ENCODE measurements at places on chromosomes 6 and 20. TPM values are rescaled to one million over a fixed set of nuclear protein-coding genes. Genes with fewer than 3 reads are reported as not detected.

The CBLN4 gene
- total RNA-seq: not detected

The ACAT2 gene
- 39.1 TPM for total RNA-seq

DNA sequence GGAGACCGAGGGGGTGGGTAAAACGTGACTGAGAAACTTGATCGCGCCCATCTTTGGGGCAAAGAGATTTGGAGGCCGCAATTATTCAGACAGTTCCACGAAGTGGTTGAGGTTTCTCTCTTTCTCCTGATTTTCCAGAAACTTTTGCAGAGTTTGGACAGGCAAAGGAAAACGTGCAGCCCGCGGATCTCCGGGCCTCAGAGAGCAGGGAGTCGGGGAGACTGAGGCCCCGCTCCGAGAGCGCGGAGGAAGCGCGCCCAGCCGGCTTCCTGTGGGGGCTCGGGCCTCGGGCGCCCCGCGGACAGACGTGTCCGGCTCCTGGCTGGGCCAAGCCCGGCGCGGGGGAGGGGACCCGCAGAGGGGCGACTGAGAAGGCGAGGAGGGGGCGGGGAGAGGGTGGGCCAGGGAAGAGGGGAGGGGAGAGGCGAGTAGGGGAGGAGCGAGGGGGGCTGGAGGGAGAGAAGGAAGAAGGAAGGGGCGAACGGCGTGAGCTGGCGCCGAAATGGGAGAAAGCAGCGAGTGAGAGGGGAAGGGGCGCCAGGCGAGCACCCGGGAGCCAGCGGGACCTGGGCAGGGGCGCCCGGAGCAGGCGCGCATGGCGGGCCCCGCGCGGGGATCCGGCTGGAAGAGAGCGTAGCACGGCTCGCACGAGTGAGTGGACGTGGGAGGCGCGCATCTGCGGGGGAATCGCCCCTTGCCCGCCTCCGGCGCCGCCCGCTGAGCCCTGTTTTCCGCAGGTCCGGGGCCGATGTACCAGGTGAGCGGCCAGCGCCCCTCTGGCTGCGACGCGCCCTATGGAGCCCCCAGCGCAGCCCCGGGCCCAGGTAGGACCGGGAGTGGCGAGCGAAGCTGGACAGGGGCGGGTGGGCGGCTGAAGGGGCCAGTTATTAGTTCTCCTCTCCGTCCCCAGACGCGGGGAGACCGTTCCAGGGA is at the start of gene MDFI:
Gene MDFI, plus strand, starts transcription at position 467 of the 933 bp plus-strand sequence. Its CDS starts 282 bp downstream, at position 749.
- H3K4me3 ChIP-seq: peak within 1 kb of the TSS; percentile 61
- peaks cover 9% of the 10 kb centered on the region for H3K36me3 ChIP-seq
- no peak for DNase-seq
- peak within 1 kb of the TSS; percentile 78 for H3K27ac ChIP-seq
- peaks cover 34% of the 10 kb centered on the region for H3K27me3 ChIP-seq

The LY6G6F gene
- not detected for total RNA-seq

DNA sequence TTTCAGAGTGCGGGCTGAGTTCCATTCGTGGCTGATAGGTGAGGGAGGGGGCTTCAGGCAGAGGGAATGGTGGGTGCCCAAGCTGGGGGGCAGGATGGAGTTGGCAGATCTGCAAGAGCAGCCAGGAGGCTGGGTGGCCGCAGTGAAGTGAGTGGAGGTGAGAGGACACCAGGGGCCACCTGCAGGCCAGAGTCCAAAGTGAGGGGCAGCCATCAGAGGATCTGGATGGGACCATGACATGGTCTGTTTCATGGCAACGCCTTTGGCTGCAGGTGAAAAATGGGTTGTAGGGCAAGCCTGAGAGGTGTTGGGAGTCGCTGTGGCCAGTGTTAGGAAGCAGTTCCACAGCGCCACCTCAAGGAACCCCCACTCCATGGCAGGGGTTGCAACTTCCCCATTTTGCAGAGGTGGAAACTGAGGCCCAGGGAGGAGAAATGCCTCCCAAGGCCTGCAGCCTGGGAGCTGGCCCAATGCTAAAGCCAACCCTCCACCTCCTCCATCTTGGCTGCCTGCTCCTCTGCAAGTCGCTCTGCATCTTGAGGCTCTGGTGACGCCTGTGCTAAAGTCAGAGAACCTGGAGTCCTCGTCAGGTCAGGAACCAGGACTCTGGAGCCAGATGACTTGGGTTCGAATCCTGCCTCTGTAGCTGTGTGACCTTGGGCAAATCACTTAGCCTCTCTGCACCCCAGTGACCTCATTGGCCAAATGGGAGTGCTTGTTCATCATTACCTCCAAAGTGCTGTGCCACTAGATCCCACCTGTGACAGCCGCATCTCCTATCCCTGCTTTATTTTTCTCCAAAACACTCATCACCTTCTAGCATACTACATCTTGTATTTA is 153.8 kb downstream of the CEBPB start:
- no peaks in the 10 kb centered on the region for H3K36me3 ChIP-seq
- H3K27ac ChIP-seq: no peak overlapping the region
- peaks cover 18% of the 10 kb centered on the region for H3K4me1 ChIP-seq
- no peak overlapping the region for H3K4me3 ChIP-seq
- no peaks in the 10 kb centered on the region for H3K27me3 ChIP-seq

The PRDM13 gene
- total RNA-seq: not detected

DNA sequence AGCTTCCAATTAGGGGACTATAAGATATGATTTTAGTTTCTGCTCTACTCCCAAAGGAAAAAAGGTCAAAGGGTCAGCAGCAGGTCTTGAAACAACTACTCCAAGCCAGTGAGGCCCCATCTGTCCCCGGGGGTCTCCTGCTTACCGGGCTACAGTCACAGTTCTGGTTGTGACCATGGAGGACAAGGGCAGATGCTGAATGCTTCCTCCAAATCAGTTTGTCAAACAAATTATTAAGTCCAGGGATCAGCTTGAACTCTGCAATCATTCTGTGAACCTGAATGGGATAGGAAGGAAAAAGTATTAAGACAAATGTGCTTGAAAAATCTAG is 60.2 kb downstream of the MYH7B start:
- peaks cover 17% of the 10 kb centered on the region for H3K36me3 ChIP-seq
- H3K27me3 ChIP-seq: no peaks in the 10 kb centered on the region
- H3K4me3 ChIP-seq: no peak overlapping the region
- DNase-seq: no peak
- H3K4me1 ChIP-seq: peaks cover 2% of the 10 kb centered on the region

- peak overlapping the region; percentile 69 for H3K27ac ChIP-seq
- no peaks in the 10 kb centered on the region for H3K36me3 ChIP-seq
These were observed 112.6 kb downstream of the THBS2 start for GRCh38 chr6:169140986-169141495.

DNA sequence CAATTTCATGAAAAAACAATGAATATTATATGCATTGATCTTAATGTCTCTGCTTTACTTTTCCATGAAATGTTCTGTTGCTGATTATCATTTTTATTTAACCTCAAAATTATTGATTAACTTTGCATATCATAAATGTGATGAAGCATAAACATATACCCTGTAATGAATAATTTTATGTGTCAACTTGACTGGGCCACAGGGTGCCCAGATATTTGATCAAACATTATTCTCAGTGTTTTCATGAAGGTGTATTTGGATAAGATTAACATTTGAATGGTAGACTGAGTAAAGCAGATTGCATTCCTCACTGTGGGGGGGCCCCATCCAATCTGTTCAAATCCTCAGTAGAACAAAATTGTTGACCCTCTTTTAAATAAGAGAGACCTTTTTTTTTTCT is 265.2 kb downstream of the CENPW start:
- no peaks in the 10 kb centered on the region for H3K27me3 ChIP-seq
- no peak overlapping the region for H3K4me3 ChIP-seq
- no peaks in the 10 kb centered on the region for H3K36me3 ChIP-seq
- no peak overlapping the region for H3K27ac ChIP-seq
